Activated CD8-positive, alpha-beta T cell treated with anti-CD3 and anti-CD28 coated beads, Interleukin-2, amount 10 ng/mL, durations not matched to agents 7 days and 5 days (primary cell): ENCODE measurements at places on chromosomes 5 and 9.

DNA sequence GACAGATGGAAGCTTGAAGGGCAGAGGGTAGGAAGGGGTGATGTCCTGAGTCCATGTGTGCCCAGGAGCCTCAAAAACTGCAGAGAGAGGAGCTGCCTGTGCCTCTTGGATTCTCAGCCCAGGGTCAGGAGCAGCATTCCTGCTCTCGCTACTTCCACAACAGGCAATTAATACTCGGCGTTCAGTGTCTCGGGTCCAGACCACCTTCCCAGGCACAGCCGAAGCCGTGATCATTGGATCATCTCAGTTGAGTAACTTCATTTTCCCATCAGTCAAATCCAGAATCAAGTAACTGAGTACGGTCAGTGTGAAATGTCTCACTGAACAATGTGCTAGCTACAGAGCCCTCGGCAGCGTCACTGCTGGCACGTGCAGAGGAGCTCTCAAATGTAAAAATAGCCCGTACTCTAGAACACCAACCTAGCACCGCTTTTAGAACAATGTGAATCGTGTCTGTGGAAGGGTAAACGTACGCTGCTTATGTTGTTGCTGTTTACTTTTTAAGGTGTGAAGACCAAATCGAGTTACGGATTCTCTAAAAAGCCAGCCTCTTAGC lies 63.5 kb upstream of the IRX4 start:
- no peak for DNase-seq

DNA sequence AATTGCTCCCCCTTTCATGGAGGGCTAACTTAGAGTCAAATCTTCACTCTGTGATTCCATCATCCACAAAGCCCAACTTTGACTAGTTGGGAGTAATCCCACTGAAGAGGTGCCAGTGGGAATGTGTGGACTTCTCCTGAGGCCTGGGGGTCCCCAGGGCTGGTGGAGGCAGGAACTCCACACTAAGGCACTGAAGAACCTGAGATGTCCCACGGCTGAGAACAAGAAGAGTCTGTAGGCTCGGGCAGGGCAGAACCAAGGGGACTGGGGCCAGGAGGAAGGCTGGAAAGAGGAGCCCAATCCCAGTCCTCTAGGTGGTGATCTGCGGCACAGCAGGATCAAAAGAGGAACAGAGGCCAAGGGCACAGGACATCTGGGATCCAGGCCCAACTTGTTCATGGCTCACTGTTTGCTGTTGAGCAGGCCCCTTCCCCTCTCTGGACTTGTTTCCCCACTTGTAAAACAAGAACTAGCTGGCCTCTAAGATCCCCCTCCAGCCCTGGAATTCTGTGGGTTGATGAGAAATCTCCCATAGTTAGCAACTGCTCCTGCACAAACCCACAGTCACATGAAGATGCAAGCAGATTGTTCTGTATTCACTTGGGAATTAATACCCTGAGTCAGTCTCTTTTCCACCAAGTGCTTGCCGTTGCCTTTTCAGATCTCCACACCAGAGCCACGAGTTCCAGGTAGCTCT lies 32.7 kb upstream of the ALDH1B1 start:
- no peak for DNase-seq

- DNase-seq = no peak
Measured at GRCh38 chr5:132225165-132226032, 2.3 kb downstream of the P4HA2 start.

- no peak for DNase-seq
Measured at GRCh38 chr9:79195879-79196278, 375.9 kb upstream of the TLE4 start.

GRCh38 chr5:83576341-83576740 lies 104.8 kb downstream of the VCAN start:
- DNase-seq = no peak

- no peak for DNase-seq
Measured at GRCh38 chr9:27717991-27718390, 144.7 kb upstream of the C9orf72 start.

GRCh38 chr5:37715361-37715760 lies 124.5 kb downstream of the GDNF start:
- no peak for DNase-seq

GRCh38 chr5:78606241-78606640 lies 42.3 kb downstream of the LHFPL2 start:
- DNase-seq = no peak

DNA sequence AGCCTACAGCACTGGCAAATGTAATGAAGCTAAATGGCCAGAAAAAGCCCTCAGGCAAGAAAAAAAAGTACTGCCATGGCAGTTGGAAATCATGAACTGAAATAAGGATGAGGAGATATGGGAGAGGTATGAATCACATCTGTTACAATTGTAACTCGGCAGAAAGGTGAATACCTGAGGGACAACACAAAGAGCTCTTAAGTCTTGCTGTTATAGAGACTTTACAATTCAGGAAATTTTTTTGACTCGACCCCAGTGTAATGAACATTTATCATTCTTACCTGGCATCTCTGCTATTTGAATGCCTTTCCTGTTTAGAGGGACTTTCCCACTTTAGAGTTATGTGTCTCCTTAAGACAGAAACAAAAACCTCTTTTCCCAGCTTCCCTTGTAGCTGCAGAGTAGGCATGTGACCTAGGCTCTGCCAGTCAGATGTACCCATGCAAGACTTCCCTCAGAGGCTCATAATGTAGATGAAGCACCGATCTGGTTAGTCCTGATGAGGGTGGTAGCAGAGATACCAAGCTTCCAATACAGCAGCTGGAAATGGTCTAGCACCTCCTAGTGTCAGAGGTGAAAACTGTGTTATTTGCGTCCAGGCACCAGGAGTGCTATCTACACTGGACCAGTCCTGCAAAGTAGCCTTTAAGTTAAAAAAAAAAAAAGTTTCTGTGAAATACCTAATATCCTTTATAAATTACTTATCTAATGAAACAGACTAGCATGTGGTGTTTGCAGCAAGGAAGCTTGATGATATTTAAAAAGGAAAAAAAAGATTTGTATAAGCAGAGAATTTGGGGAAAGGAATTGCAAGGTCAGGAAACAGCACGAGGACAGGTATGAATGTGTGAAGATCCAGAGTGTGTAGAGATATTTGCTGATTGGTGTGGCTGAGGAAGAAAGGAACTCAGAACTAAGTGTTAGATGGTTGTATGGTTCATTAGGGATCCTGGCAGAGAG lies 146.9 kb upstream of the SLC1A3 start:
- DNase-seq = no peak

GRCh38 chr5:127450046-127450445 lies 67.4 kb upstream of the PRRC1 start:
- no peak for DNase-seq
